Stimulated activated naive CD8-positive, alpha-beta T cell treated with anti-CD3 and anti-CD28 coated beads, Interleukin-15, Interleukin-2, amounts not matched to agents 100 U/mL and 50 U/mL, for 24 hours (primary cell): ENCODE measurements at places on chromosomes 5 and 9.

- no peak for DNase-seq
Observed at GRCh38 chr9:8489835-8490234, 690.3 kb upstream of the DMAC1 start.

- no peak for DNase-seq
Observed at GRCh38 chr5:142520885-142521284, 165.0 kb downstream of the FGF1 start.

DNA sequence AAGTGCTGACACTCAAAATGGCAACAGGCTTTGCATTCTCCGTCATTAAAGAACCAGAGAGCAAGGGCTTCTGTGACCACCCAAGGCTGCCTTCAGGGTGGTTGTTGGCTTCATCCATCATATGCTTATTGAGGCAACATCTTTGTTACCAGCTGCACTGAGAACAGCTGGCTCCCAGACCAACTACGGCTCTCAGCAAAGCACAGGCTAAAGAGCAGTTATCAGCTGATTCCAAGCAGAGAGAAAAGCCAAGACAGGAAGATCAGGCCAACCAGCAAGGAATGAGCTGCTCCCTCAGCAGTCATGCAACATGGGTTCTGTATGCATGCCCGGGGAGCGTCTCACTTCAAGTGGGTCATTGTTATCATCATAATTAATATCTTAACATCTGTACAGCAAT lies 358.9 kb downstream of the ACTL7B start:
- no peak for DNase-seq

- no peak for DNase-seq
Observed at GRCh38 chr9:82883436-82883835, 179.5 kb downstream of the RASEF start.

- DNase-seq, result no peak
Observed at GRCh38 chr9:92486371-92486770, 4.1 kb upstream of the ASPN start.

DNA sequence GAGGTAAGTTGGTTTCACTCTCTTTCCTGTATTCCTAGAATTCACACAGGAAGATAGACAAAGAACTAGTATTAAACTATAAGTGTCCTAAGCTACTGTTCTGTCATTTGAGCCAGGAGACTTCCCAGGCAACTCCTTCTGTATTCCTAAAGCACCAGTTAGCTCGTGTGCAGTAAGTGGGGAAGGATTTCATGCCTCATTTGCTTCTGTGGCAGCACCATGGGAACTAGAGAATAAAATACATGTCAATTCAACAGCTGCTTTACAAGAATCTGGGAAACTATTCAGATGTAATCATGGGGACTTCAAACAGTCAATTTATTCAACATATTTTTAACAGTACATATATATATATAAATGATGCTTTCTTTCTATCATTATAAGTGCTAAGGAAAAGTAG lies 762.3 kb downstream of the PRELID2 start:
- no peak for DNase-seq

DNA sequence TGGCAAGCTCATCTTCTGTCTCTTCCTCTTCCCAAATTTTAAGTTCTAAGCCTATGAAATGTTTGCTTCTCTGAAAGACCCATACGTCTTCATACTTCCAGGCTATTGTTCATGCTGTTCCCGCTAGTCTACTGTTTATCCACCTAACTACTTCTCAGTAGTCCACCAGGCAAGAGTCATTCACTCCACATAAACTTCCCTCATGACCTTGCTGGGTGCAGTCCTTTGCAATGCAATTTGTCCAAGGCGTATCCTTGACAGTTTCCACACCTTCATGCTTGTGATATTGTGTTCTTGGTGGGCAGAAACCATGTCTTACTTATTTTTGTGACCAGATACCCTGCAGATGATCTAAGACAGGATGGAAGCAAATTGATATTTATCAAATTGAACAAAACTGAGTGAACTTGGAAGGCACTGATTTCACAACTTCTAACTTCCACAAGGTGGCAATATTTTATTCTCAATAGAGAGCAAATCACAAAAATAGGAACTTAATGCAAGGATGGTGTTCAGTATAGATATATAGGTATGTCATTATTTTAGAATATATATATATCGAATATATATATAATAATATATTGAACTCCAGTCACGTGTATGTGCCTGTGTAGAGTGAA lies 30.3 kb downstream of the TYRP1 start:
- DNase-seq, result no peak

DNA sequence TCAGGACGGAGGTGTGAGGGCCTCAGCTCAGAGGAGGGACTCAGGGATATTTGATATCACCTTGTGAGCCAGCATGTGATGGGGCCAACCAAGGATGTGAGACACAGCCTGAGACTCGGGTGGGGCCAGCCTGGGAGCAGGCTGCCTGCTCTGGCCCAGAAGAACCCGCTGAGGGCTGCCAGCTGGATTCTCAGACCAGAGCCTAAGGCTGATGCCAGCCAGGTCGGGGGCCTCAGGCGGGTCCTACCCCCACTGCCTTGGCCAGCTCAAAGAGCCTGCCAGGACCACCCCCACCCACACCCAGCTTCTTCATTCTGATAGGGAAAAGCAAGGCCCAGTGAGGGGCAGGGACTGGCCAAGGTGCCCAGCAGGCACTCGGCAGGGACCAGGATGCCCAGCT lies 20.3 kb upstream of the DUSP1 start:
- DNase-seq, result no peak

DNA sequence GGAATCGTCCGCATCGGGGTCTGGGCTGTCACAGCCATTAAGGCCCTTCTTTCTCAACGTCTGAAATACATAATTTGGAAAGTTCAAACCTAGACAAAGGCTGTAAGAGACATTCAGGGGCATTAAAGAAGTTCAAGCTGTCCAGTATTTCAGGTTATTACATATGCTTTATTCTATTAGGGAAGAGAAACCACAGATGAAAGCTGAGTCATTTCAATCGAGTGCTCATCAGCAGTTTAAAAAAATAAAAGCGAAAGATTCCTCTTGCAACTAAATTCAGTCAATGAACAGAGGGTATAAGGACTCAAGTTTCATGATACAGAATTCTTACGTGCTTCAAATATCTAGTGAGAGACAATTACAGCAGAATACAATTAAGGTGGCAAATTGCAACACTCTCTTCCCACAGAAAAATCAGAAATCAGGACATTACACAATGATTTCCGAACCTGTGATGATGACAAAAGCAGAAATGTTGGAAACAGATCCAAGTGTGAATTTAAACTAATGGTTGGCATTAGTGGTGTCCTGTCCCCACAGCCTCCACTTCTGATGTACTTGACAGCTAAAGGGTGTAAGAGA lies 121.6 kb downstream of the MEF2C start:
- no peak for DNase-seq

DNA sequence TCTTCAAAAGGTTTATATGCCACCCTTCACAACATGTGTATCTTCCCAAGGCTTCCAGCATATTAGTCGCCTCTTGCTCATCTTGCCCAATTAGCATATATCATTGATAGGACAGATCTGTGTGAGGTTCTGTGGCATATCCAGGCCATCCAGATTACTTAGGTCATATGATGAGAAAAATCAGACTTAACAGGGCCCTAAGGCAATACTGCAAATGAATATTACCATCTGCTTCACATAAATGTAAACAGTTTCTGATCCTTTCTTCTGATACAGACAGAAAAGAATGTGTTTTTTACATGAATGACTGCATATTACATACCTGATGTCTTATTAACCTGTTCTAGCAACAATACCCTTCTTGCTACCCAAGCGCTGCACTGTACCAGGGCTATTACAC lies 41.3 kb upstream of the GHR start:
- DNase-seq, result no peak

- no peak for DNase-seq
Observed at GRCh38 chr5:10946050-10946449, 185.0 kb upstream of the DAP start.

- DNase-seq, result no peak
Observed at GRCh38 chr9:9142001-9142400, 1342.4 kb upstream of the DMAC1 start.

DNA sequence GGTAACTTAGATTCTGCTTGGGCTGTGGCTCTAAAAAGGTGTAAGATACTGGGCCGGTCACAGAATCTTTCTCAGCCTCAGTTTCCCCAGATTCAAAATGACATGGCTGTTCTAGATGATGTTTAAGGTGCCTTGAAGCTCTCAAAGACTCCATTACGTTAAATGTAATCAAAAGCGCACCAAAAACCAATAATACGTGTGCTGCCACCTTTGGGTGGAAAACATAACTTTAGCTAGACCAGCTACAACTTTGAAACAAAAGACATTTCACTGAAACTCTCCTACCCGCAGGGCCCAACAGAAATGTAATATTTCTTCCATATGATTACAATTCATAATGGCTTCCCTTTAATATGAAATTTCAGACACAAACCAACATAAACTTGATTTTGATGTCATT lies 35.0 kb upstream of the PCSK5 start:
- no peak for DNase-seq

GRCh38 chr9:131240047-131240921 lies 36.0 kb downstream of the FAM78A start:
- no peak for DNase-seq

- DNase-seq, result peak; percentile 43
Observed at GRCh38 chr5:96657068-96657467, 5.1 kb upstream of the CAST start.

- no peak for DNase-seq
Observed at GRCh38 chr5:22465177-22465576, 388.0 kb downstream of the CDH12 start.

DNA sequence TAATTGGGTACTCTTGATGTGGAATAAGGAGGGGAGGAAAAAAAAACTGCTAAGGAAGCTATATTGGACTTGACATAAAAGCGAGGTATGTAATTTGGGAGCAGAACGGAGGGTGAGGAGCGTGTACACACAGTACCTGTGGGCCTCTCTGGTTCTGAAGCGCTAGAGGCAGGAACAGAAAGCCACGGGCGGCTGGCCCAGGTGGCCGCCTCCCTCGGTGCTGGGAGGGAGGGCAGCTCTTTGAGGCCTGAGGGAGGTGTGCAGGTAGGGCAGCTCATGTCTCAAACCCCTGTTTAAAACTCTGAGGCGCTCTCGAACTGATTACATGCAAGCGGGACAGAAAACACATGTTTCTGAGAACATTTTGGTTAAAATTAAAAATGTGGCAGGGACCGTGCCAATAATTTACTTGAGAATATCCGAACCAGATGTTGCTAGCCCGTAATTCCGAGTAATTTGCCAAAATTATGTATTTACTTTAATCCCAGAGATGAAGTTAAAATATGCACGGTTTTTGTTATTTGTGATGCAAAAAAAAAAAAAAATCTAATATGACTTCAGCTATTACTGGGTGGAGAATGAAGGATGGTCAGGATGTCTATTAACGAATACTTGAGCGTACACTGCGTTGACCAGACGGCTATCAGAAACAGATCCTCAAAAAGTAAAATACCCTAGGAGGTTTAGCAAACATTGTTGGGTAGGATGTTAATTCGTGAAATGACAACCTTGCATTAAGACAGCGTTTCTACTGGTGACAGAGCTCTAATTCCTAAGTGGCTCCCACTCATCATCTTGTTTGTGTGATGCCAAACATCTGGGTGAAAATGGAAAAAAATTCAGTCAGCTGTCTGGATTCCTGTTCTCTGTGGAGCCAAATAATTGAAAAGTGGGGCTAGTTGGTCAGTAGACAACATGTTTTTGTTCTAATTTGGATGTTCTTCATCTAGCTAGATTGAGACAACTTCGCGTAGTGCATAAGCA lies 24.4 kb upstream of the STC2 start:
- no peak for DNase-seq

- DNase-seq, result no peak
Observed at GRCh38 chr5:73979321-73979720, 353.3 kb downstream of the ARHGEF28 start.

GRCh38 chr5:9297134-9297533 lies 248.7 kb downstream of the SEMA5A start:
- no peak for DNase-seq

GRCh38 chr5:9947225-9947714 lies 302.4 kb downstream of the ATPSCKMT start:
- DNase-seq, result no peak

DNA sequence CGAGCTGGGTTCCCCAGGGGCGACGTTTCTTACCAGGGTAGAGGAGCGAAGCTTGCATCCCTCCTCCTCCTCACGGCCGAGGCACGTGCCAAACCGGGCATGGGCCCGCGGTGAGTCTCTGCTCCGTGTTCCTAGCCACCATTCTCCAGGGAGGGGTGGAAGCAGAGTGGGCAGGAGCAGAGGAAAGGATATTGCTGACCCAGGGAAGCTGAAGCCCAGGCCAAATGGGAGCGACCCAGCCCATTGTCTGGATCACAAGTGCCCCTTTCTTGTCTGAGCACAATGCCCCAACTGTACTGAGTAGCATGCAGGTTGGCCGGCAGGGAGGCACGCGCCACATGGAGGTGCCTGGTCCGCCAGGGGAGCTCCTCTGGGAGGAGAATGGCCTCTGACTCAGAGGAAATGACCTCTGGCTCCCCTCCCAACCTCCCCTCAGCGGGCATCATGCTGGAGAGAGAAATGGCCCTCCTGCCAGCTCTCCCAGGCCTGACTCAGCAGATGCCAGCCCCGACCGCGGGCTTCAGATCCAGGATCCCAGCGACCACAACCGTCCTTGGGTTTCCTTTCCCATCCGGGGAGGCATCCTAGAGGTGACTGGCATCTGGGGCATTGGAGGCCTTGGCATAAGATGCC lies 1.1 kb downstream of the PRR7 start:
- DNase-seq, result peak; percentile 57

DNA sequence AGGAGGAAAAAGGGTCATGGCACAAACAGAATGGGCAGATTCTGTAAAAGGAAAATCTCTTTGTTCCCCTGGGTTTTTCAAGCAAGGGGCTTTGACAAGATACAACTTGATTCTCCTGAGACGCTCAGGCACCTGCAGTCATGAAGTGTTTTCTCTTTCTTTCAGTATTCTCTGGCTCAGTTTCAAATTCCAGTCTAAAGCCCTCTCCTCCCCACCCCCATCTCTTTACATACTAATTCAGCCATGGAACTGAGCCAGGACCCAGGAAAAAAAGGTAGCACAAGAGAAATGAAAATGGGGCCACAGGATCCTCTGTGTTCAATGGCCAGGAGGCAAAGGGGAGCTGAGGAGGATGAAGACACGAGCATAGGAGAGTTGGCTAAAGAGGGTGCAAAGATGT lies 408.4 kb downstream of the SPOCK1 start:
- DNase-seq, result no peak

GRCh38 chr5:6086871-6087270 lies 291.5 kb downstream of the MED10 start:
- DNase-seq, result no peak

GRCh38 chr9:123637945-123638634 lies 282.1 kb downstream of the CRB2 start:
- peak; percentile 11 for DNase-seq

- DNase-seq, result no peak
Observed at GRCh38 chr5:112276991-112277390, 142.1 kb downstream of the EPB41L4A start.
